T-helper 2 cell (primary cell): ENCODE measurements at places on chromosomes 16 and 17.

- DNase-seq: no peak
Observed at GRCh38 chr17:41464682-41465081, 2.5 kb downstream of the KRT32 start.

DNA sequence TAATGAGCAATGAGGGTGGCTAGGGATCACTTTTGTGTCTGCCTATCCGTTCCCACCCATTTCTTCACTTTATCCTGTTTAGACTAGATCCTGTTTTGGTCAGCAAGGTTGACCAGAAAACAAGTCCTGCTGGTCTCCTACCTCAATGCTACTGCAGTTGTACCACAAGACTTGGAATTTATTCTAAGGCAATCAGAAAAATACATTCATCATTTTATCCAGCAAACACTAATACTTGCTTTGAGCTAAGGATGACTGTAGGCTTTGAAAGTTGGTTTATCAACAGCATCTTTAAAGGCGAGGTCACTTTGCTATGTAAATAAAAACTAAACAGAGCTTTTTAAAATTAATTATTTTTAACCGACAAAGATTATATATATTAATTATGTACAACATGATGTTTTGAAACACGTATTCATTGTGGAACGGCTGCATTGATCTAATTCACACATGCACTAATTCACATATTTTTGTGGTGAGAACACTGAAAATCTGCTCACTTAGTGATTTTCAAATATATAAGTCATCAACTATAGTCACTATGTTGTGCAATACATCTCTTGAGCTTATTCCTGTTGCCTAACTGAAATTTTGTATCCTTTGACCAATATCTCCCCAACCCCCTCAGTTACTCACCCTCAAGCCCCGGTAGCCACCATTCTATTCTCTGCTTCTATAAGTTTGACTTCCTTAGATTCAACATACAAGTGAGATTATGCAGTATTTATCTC is 125.9 kb upstream of the HS3ST3A1 start:
- DNase-seq: no peak

DNA sequence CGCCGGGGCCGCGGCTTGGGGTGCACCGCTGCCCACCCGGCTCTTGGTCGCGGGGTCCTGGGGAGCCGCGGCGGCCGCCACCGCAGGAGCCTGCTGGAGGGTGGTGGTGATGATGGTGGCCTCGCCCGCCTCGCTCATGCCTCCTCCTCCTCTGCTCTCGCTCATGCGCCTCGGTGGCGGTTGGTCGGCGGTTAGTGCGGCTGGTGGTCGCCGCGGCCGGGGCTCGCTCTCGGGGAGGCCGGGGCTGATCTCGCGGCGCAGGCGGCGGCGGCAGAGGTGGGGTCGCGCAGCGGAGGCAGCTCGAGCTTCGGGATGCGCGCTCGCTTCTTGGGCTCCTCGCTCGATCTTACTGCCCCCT is 41.6 kb downstream of the AHSP start:
- DNase-seq: peak; percentile 6

- no peak for DNase-seq
Observed at GRCh38 chr16:21580807-21581206, 18.6 kb upstream of the METTL9 start.

GRCh38 chr17:45857977-45858708 is 13.5 kb downstream of the SPPL2C start:
- DNase-seq: no peak

GRCh38 chr16:72066747-72067146 is 3.7 kb downstream of the HPR start:
- no peak for DNase-seq

- DNase-seq: no peak
Observed at GRCh38 chr17:1830288-1830687, 483 bp downstream of the RPA1 start.

DNA sequence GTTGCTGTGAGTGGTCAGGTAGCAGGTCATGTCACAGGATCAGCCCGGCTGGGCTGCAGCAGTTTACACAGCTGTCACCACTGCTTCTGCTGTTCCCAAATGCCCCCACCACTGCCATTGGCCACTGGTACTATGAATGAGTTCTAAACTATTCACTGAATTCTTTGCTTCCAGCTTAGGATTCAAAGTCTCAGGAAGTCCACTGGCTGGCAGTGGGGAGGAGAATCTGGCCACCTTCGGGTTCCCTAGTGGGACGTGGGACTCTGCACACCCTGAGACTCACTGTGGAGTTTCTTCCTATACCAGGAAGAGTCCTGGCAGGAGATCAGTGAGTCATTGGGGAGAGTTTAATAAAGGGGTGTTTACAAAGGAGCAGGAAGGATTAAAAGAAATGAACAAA is 6.9 kb downstream of the MT1X start:
- no peak for DNase-seq

DNA sequence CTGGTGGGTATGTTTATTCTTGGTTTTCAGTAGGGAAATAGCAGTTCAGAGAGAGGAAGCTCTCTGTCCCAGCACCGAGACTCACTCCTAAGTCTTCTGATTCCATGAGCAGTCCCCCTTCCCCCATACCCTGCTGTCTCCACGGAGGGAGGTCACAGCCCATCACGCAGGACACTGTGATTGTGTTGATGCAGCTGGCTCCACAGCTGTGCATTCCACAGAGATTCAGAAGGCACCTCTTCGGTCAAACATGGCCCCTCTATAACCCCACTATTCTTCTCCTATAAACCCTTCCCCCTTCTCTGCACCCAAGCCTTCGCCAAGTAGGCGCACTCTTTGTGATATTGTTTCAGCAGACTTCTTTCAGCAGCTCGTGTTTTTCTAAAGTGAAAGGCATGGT is 104.3 kb upstream of the HLF start:
- no peak for DNase-seq

GRCh38 chr17:38602956-38603785 is 2.6 kb downstream of the SRCIN1 start:
- DNase-seq: no peak

- DNase-seq: no peak
Observed at GRCh38 chr17:45719335-45720071, 64.6 kb upstream of the CRHR1 start.

DNA sequence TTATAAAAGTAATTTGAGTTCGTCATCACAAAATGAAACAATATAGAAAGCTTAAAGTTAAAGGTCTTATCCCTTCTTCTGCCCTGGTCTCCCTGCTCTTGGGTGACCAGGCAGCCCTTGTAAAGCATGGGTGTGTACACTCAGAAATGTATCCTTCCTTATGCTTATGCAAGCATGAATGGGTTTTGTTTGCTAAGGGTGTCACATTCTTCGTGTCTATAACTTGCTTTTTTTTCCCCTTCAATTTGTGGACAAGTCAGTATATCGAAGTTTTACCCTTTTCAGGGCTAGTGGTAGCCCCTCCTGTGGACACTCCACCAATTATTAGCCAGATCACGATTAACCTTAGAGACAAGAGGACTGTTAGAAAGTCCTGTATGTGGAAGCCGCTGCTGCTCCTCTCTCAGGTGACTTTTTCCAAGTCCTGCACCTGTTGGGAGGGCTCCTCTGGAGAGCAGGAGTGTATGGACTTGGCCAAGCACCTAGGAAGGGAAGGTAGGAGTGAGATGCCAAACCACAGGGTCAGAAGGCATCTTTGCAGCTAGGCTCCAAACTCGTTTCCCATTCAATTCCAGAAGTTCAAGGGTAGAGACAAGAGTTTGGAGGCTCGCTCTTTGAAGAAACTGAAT is 50.9 kb downstream of the LDHD start:
- no peak for DNase-seq

DNA sequence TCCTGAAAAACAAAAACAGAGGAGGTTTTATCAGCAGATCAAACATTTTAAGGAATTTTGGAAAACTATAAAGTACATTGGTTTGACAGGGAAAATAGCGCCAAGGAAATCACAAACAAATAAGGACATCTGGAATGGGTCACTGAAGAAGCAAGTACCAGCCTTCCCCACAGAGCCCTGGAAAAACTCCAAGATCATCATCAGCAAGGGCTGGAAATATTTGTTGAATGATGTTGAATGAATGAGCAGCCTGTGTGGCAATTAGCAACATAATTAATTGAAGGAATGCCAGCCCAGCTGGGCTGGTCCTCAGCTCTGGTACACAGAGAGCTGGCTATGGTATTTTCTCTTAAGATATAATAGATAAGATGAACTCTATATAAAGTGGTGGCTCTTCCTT is 290.4 kb downstream of the HS3ST3A1 start:
- DNase-seq: no peak

GRCh38 chr16:15415511-15415985 is 18.8 kb upstream of the BMERB1 start:
- DNase-seq: no peak

DNA sequence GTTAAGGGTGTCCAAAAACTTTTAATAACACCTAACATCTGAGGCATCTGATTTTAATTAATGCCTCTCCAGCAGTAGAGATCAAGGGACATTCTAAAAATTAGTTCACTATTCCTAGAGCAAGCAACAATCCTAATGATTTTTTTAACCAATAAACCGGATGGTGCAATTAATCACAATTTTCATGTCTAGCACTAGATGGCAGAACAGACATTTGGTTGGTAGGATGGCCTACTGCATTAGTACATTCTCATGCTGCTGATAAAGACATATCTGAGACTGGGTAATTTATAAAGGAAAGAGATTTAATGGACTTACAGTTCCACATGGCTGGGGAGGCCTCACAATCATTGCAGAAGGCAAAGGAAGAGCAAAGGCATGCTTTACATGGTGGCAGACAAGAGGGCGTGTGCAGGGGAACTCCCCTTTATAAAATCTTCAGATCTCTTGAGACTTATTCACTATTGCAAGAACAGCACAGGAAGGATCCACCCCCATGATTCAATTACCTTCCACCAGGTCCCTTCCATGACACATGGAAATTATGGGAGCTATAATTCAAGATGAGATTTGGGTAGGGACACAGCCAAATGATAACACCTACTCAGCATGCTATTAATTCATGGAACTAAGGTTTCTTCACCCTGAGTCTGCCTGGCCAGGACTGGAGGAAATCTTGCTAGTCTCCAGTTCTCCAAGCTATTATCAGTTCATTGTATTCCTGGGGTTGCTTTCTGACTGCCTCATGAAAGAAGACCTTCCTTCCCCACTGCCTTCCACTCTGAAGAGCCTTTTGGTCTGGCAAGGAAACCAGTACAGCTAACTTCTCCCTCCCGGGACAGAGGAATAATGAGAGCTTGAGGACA is 24.8 kb downstream of the HS3ST3A1 start:
- DNase-seq: no peak

DNA sequence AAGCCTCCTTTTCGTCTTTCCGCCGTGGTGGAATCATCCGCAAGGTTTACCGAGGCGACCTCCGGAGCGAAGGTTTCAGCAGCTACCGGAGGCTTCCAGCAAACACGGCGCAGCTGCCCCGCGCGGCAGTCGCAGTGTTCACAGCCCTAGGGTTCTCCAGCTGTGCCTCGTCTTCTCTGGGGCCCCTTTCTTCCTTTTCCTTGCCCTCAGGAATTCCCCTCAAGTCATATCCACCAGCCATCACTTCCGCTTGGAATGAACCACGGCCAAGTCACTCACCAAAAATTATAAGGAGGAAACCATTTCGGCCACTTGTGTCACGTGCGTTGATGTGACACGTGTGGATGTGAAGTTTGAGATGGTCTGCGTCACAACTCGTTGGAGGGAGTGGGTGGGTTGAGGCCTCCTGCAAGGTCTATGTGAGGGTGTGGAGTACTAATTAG is 636 bp upstream of the ERN1 start:
- peak; percentile 87 for DNase-seq

- DNase-seq: no peak
Observed at GRCh38 chr17:57372156-57372555, 115.8 kb downstream of the MSI2 start.

DNA sequence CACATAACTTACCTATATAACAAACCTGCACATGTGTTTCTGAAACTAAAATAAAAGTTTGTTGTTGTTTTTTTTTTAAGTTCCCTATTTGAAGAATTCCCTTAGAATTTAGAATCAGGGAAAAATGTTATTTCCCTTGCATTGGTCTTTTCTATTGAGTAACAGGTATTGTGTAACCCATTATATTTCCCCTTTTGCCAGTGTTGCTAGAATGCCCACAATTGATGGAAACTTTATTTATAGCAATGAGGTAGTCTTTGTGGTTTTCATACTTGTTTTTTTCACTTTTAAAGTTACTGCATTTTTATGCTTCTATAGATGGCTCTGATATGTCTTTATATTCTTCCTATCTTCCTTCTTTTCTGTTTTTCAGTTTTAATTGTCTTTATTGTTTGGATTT is 3.9 kb downstream of the NLRP1 start:
- no peak for DNase-seq
